Cortex of kidney (tissue), 1 donor: ENCODE measurements at places on chromosomes 5 and 9.

- no peak for DNase-seq
These were observed 312.5 kb upstream of the SEMA6A start for GRCh38 chr5:116887104-116887503.

DNA sequence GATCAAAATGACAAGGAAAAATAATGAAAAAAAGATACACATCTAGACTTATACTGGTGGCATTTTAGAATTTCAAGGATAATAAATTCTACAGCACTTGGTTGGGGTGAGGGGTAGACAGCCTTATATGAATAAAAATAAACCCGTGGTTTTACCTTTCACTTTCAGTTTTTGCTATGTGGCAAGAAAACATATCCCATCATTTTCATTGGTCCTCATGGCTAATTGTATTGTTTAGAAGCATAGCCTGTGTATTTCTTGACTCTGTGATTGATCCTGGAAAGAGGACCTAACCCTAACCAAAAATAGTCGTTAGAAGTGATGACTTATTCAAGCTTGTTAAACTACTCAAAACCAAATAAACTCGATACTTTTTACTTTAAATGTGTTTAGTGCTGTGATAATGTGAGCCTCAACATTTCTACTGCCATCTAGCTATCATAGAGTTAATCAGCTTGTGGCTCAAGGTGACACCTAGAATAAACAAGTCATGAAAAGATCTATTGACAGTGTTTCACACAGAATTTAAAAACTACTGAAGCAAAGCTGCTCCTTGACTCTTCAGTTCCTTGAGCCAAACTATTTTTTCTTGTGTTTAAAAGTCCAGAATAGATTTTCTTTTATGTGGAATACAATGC, 153.3 kb upstream of the IZUMO3 start:
- DNase-seq, result no peak

DNA sequence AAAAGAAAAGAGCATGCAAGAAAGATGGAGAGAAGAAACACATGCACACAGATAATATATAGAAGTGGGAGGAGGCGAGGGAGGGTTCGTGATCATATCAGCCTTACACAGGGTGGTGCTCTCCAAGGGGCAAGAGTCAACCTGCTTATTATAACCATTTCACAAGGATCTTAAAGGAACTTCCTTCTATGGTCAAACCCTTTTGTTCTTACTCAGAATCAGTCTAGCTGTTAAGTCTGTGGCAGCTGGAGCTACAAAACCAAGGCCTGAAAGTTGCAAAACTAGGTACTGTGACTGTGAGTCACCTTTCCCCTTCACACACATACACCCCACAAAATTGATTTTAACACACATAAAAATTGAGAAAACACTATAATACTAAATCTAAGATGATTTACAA, 18.5 kb upstream of the ERMP1 start:
- no peak for DNase-seq

DNA sequence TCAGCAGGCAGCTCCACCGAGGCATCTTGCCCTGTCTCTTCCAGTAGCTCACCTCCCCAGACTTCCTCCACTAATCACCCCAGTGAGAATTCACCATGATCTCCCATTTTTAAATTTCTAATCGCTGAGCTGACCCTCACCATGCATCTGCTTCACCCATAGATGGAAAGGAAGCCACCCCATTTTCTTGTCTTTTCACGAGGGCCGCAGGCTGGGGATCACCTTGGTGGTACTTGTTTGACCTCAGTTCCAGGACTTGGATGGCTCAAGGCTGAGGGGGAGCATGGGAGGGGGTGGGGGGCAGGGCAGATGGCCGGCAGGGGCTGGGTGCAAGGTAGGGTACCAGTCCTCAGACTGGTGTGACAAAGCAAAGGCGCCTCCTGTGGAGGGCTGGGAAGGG, 3.6 kb downstream of the PROP1 start:
- DNase-seq, result no peak

DNA sequence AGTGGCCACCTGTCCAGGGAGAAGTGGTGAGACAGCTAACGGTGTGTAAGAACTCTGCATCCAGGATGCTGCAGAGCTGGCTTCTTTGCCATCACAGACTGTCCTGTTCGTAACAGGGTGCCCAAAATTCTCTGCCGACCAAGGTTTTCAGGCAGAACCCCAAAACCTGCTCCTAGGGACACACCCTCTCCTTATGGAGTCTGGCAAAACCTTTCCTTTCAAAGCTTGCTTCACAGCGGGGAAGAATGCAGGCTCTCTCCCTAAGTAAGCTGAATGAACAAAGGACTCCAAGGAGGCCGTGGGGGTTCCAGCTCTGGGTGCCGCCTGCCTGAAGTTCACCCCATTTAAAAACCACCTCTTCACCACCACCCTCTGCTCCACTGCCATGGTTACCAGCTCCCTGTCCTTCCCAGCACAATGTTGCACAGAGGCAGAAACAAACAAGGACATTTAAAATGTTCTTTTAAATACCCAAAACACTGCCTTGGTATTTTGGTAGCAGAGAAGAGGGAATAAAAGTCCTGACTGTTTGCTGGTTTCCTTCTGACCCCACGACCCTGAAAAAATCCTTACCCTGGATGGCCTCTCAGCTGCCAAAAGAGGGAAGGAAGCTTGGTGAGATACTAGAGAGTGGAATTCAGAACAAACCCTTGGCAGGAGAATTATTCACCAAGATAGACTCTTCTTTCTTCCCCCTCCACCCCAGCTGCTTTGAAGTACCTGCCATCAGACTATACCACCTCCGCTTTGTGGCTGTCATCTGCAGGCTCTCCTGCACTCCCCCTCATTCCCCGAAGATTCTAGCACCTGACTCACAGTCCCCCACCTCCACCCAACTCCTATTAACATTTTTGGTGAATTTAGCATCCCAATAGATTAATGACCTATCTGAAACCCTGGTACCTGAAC, 7.1 kb upstream of the KLF9 start:
- DNase-seq, result no peak

- DNase-seq, result no peak
These were observed 54.6 kb downstream of the ALG2 start for GRCh38 chr9:99167119-99167518.

DNA sequence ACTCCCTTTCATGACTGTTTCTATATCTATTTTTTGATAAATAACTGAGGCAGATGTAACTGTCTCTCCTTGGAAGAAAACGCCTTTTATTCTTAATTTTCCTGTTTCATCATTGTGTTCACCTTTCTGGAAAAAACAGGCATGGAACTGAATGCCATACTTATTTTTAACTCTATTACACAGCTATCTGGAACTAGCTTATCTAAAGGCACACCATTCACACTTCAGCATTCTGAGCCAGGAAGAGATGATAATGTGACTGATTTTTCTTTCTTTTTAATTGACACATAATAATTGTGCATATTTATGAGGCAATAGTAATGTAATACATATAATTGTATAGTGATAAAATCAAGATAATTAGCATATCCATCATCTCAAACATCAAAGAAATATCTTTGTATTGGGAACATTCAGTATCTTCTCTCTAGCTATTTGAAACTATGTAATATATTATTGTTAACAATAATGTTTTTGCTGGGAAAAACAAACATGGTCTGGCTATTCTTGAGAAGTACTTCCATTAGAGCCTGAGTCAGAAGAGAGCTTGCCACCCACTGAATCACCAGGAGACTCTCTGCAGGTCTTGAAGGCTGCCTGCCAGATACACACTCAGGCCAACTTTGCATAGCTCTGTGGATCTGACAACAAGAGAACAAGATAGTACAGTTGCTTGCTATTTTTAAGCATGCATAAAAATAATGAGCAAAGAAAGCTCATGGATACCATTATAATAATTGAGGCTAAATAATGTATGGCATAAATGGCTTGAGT, 501.0 kb upstream of the EDIL3 start:
- DNase-seq, result no peak

DNA sequence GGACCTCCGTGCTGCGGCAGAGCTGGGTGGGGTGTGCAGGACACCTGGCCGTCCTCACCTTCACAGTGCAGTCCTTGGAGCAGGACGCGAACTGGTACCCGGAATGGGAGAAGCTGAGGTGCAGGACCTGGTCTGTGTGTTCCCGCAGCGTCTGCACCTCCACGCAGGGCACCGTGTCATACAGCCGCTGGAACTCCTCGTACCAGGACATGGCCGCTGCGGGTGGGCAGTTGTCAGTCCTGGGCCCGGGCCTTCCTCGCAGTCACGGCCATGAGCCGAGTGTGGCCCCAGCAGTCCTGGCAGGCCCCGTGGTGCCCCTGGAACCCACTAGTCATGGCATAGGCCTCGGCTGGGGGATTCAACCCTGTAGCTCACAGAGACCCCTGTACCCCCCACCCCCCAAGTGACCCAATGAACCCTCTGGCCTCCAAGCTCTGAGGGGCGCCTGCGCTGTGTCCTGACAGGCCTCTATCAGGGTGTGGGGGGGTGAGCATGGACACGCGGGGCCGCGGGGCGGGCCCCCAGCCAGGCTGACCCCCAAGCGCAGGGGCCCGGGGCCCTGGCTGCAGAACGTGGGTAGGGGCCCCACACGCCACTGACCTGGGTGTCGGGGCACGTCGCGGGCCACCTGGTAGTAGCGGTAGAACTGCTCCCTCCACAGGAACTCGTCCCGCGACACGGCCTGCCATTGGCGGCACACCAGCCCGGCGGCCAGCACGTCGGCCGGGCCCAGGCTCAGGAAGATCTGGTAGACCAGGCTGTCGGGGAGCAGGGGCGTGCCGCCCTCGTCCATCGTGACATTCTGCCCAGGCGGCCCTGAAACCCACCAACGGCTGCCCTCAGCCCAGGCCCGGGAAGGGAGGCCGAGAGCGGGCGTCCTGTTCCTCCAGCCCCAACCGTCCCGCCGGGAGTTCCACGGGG, 987 bp downstream of the FBXW5 start:
- no peak for DNase-seq

GRCh38 chr5:90640484-90641059, 82.0 kb downstream of the ADGRV1 start:
- no peak for DNase-seq

GRCh38 chr9:132698989-132699388, 28.7 kb downstream of the GTF3C4 start:
- no peak for DNase-seq

- DNase-seq, result no peak
These were observed 411 bp upstream of the MAT2B start for GRCh38 chr5:163505049-163505367.

- no peak for DNase-seq
These were observed 175.9 kb downstream of the ARRDC3 start for GRCh38 chr5:91207248-91207647.

DNA sequence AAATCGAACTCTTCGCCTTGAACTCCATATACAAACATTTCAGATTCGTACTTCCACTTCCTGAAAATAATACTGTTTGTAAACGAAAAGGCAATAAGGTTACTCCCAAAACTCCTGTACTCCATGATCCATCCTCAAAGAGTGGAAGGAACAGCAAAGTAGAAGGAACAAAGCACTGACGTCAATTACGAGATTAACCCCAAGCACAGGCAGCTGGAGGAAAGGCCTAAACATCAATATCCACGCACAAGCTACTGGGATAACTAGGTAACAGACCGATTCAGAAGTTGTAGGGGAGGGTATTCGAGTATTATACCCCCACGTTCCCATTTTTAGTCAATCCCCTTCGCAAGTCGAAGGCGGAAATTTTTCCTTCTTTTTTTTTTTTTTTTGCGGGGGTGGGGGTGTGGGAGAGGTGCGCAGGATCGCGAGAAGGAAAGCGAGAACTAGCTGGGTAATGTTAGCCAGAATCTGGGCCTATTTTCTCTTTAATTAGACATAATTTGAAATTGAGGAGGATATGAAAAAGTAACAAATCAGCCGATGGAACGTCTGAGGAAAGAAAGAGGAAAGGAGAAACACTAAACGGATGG, 909 bp downstream of the AFF4 start:
- DNase-seq, result no peak

DNA sequence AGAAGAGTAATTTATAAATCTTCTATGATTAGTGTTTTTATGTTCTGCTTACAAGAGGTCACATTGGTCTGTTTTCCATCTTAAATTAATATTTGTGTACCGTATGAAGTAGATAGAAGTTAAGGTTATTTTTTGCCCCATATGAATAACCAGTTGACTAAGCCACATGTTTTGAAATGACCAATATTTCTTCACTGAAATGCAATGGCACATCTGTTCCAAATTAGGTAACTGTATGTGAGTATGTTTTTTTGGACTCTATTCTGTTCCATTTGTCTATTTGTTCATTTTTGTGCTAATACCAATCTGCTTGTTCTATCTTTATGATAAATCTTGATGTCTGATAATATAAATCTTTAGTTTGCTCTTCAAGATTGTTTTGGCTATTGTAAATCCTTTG, 17.7 kb downstream of the JAK2 start:
- no peak for DNase-seq

GRCh38 chr5:124252747-124253146, 493.7 kb downstream of the ZNF608 start:
- no peak for DNase-seq

DNA sequence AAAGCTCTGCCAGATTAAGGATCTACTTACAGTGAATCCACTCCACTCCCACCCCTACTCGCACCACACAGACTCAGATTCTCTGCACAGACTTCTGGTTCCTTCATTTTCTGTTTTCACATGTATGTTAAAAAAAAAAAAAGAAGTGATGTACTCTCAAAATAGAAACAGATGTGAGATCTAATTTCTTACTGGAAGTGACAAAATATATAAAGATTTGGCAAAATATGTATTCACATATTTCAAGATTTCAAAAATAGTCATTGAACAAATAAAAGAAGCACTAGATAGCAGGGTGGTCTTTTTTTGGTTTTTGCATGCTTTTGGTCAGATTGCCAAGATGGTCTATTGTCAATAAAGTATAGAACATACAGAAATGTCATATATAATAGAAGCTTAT, 379.2 kb downstream of the TMEM167A start:
- DNase-seq, result no peak

DNA sequence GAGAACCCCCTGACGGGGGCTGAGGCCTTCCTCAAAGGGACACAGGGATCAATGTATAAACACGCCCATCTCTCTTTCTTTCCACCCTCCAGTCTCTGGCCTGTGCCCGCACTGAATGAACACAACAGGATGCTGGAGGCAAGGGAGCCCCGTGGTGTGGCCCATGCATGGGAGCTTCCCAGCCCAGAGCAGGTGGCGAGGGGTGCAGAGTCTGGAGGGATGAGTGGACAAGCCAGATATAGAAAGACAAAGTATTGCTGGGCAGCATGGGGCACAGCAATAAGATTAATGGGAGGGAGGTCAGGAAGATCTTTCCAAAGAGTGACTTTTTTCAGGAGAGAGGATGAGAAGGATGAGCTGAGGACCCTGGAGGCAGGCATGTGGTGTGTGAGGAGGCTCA, 103.7 kb downstream of the C5orf15 start:
- no peak for DNase-seq

DNA sequence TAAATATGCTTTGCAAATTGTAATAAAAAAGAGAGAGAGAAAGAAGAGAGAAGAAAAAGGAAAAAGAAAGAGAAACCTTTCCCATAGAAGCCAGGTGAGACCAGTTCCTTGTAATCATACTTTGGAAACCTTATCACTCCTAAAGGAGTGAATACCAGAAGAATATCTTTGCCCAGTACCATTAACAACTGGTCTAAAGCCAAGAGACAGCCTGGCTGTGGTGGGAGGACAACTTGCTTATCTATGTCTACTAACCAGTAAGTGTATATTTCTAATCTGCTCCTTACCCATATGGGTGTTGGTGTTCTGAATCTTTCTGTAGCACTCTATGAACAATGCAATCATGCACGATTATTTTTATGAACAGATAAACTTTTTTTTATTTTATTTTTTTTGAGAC, 10.5 kb upstream of the TXN start:
- no peak for DNase-seq
